ENCODE measurements at places on chromosomes 4 and X.
A peak's percentile ranks its signal among the peaks of the same experiment; 100 is the strongest.

GRCh38 chrX:41275661-41276609 lies 58.0 kb upstream of the DDX3X start:
- DNase-seq: peak; percentile 61

- DNase-seq: no peak
These were observed 30.1 kb downstream of the WWC2 start for GRCh38 chr4:183129125-183129524.

- DNase-seq: no peak
These were observed 1456.6 kb downstream of the STIM2 start for GRCh38 chr4:28317221-28317620.

GRCh38 chr4:84965553-84966381 lies 723 bp downstream of the WDFY3 start:
- DNase-seq: no peak

- no peak for DNase-seq
These were observed 19.3 kb downstream of the RASSF6 start for GRCh38 chr4:73600954-73601353.

DNA sequence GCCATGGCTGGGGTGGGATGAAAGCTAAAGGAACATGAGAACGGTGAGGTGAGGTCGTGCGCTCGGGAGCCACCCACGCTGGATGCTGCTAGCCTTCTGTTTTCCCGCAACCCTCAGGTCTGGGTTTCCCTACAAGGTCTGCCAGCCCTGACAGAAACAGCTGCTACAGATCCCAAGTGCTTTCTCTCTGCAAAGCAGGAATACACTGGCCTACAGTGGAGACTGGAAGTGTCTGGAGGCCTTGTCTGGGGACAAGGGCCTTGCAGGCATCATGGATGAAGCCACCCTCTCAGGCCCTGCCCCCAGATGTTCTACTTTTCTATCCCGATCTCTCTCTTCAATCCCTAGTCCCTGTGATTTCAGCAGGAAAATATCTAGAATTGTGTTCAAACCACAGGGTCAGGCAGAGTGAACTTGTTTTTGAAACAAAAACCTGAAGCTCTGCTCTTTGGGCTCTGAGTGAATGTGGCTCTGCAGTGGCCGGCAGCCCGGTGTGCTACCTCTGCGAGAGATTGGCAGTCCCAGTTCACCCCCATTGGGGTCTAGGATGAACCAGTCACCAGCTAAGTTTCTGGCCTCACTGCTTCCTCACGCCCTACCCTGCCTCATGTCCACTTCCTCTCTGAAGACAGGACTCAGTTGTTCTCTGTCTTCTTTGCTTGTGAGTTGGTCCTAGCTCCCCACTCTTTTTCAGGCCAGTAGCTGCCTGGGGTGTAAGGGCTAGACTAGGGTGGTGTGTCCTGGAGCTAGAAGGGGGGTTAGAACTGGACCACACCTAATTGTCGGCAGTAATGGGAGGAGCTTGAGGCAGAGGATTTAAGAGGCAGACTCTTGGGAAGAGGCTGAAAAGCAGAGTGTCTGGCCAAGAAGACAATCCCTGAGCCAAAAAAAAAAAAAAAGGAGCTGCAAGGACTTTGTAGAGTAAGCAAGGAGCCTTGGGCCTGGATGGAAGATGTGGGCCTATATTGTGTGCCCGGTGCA lies 89.6 kb downstream of the RTL5 start:
- DNase-seq: no peak

DNA sequence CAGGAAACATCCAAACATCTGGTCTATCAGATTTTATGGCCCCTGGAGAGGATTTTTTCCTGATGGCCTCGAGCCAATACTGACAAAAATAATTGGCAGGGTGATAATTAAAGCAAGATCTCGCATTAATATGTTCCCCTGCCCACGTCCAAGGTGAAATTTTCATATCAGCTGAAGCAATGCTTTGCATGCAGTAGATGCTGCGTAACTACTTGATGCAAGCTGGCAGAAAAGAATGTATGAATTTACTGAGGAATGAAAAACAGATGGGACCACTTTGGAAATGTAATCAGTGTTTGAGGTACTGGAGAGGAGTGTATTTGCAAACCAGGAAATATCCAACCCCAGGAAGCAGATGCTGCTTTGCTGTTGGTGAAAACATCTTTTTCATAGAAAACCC lies 36.8 kb upstream of the REST start:
- no peak for DNase-seq

- no peak for DNase-seq
These were observed 56.4 kb downstream of the STARD8 start for GRCh38 chrX:68703846-68704245.

DNA sequence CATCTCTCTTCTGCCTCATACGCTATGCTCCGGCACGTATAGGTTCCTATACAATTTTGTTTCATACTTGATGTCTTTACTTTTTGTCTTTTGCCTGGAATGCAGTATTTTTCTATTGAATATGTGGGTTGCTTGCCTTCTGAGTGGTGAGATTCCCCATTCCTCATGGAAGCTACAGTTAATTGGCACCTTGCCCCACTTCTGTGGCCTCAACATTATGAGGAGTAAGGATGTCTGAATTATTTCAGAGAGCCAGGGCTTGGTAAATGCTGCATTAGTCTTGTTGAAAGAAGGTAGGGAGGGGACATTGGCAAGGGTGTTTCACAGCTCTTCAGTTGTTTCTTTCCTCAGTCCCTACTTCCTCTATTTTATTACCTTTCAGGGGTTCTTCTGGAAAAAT lies 23.0 kb downstream of the CDKL5 start:
- DNase-seq: no peak

GRCh38 chr4:170589597-170590191 lies 499.9 kb upstream of the AADAT start:
- DNase-seq: no peak

DNA sequence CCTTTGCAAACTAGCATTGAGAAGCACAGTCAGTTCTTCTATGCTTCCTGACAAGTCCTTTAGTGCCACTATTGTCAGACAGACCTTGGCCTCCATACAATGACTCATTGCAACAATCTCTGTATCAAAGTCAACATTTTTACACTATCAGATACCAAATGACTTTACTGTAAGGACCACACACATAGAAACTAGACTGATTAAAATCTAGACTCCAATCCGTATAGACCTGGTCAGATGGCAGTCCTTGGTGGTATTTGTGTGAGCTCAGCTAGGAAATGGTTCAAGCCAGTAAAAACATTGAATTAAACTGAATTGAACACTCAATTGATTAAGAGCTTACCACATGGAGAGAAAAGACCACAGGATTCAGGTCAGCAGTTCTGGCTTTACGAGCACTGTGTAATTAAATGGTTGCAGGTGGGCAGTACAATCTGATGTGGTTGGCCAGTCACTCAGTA lies 549.8 kb upstream of the LCORL start:
- no peak for DNase-seq

GRCh38 chr4:55547466-55547770 lies 709 bp upstream of the CLOCK start:
- no peak for DNase-seq

DNA sequence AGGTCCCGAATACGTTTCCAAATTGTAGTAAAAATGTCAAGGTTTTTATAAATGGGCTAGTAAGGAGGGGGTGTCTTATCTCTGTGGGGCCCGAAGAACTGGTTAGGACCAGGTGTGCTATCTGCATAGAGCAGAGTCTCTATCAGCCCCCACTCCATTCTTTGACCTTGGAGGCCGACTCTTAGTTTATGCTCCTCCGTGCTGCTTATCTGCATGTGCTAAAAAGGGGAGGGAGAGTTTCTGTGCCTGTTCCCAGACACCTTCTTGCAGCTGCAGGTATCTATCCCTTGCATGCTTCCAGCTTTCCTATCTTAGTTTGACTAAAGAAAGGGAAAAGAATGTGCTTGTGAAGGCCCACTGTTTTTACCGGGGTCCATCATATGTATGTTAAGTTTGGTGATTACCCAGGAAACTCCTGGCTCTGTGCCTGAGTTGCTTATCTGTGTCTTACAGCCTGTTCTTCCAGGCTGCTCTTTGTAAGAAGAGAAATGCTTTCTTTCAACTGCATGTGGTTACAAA lies 28.6 kb upstream of the NAF1 start:
- no peak for DNase-seq

GRCh38 chrX:80812176-80812575 lies 2.5 kb upstream of the BRWD3 start:
- peak; percentile 20 for DNase-seq

GRCh38 chr4:24482871-24483270 lies 101.5 kb downstream of the DHX15 start:
- no peak for DNase-seq

GRCh38 chr4:177117256-177117655 lies 192.4 kb upstream of the NEIL3 start:
- DNase-seq: no peak

DNA sequence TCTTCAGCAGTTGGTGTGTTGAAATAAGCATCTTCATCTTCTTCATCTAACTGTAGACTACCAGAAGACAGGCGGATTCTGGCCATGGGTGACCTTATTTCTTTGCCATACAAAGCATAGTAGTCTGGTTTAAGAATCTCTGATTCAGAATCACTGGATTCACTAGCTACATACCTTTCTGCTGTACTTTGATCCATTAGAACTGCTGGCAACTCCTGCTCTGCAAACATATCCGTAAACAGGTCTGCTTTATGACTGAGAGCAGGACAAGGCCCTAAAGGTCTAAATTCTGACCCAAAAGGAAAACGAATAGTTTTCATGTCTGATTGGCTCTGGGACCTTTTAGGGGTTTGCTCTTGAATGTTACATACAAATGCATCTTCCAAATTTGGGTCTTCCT lies 49.9 kb downstream of the FRMD7 start:
- DNase-seq: no peak

GRCh38 chrX:37802028-37802427 lies 22.2 kb downstream of the CYBB start:
- no peak for DNase-seq

GRCh38 chr4:138290805-138291204 lies 48.7 kb upstream of the SLC7A11 start:
- DNase-seq: no peak

DNA sequence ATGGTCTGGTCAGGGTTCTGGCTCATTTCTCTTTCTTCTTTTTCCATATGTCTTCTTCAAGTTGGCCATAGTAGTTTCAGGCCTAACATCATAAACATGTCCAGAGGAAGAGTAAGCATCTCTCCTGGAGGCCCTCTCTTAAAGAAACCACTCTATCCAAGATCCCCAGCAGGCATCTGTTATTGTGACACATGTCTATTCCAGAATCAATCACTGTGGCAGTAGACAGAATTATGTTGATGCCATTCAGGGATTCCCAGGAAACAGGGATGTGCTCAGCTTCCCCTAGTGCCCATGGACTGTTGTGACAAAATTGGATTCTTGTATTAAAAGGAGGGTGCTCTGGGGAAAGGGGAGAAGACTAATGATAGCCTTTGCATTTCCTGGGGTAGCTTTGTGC lies 224.0 kb downstream of the HNRNPD start:
- DNase-seq: no peak

All from activated CD8-positive, alpha-beta memory T cell treated with anti-CD3 and anti-CD28 coated beads, Interleukin-2, amount 50 U/mL, for 4 hours (primary cell).